T-helper 2 cell (primary cell): ENCODE measurements at places on chromosomes 2 and 18.

DNA sequence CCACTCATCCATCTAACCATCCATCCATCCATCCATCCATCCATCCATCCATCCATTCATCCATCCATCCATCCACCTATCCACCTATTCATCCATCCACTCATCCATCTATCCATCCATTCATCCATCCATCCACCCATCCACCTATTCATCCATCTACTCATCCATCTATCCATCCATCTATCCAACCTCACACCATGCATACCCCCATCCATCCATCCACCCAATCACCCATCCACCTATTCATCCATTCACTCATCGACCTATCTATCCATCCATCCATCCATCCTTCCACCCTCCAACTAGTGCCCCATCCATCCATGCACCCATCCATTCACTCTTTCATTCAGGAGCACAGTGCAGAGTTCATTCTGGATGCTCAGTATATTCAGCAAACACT lies 21.5 kb upstream of the YWHAQ start:
- DNase-seq, result no peak

- no peak for DNase-seq
These were observed 140.4 kb downstream of the CELF4 start for GRCh38 chr18:37425222-37425621.

DNA sequence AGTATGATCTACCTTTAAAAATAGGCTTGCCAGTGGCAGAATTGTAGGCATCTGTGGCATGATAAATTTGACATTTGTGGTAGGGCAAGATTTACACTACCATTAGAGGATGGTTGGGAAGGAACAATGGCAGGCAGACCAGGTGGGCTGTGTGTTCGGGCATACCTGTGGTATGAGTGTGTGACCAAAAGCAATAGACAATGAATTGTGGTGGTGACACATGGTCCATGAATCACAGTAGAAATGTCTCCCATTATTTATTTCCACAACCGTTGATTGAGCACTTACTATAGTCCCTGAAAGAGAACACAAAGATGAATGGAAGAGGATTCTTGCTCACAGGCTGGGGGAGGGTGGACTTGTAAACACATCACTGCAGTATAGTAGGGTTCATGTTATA lies 29.9 kb upstream of the RUFY4 start:
- no peak for DNase-seq

DNA sequence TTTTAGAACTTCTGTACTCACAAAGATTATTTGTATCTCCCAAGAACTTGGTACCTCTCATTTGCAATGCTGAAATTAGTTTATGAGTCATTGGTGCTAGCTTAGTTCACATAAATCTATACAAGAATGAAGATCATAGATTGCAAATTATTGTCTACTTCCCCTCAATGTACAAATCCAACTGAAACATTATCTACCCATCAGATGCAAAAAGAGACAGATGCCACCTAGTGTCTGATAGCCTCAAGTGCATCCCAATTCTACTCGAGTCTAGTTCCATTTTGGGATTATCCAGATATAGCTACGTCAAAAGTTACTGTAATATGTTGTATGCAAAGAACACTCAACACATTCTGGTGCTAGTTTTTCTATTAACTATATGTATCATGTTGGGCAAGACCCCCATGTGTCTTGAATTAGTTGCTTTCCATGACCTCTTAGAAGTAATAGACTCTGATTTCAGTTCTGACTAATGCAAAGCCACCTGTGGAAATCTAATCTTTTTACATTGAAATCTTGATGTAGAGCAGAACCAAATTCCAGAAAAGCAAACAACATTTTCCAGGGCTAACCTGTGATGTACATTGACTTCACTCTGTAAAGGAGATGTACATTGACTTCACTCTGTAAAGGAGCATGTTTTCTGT lies 210.0 kb downstream of the RBM43 start:
- DNase-seq, result no peak
